ENCODE measurements at places on chromosomes 16 and 17. TPM values are rescaled to one million over a fixed set of nuclear protein-coding genes. Genes with fewer than 3 reads are reported as not detected.

The NUDT16L1 gene
- 27.0 TPM for total RNA-seq

The HNF1B gene
- total RNA-seq, result not detected

DNA sequence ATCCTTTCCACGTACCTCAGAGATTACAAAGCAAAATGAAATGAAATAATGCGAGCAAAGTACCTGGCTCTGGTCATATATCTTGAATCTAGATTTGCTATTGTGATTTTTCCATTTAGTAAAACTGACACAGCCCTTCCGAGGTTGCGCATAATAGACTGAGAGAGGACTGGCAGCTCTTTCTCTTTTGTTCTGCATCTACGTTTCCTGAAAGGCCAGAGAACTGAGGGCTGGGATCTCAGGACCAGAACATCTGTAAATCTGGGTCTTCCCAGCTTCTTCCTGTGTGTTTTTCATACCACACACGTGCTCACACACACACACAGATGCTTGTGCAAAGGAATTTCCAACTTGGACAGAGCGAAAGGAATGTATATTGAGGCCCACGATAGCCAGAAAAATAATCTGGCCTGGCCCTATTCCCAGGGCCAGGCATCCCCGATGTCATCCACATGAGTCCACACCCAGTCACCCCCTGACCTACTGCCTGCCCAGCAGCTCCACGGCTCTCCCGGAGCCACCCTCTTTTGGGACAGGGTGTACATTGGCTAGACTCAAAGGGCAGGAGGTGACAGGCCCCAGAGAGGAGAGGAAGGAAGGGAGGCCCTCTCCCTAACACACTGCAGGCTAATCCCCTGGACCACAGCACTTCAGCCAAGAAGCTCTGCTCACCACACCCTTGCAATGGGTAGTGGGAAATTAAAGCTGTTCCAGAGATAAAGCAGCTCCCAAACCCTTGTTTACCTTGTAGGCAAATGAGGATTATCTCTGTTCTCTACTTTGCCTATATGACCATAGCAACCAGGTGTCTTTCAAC is 41.8 kb downstream of the NOL11 start:
- DNase-seq, result peak; percentile 19

- peak; percentile 83 for DNase-seq
These were observed 11.3 kb downstream of the TMC6 start for GRCh38 chr17:78117027-78117981.

GRCh38 chr16:12398029-12398682 is 405.5 kb downstream of the CPPED1 start:
- no peak for DNase-seq
